AG09309 (cell line): ENCODE measurements at places on chromosomes 3 and 15.

DNA sequence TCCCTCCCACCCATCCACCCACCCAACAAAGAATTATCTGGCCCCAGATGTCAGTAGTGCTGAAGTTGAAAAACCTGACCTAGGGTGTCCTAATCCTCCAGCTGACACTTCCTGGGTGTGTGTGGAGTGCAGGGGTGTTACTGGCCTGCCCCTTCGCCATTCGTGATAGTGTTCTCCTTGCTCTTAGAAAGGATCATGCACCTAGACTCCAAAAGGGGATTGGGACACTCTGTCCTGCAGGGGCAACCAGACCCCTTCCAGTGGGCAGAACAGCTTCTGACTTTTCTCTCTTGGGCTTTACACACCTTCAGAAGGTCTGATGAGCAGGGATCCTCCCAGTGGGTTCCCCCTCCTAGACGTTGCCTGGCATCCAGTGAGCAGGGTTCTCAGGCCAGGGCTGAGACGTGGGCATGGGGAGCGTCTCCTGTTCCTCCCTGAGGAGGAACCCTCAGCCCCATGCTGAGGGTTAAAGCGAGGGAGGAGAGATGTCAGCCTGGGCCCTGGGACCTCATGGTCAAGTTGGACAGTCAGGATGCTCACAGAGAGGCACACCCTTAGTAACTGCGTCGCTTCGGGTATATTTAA lies 75.0 kb downstream of the AAGAB start:
- no peak for DNase-seq

- DNase-seq, result no peak
Observed at GRCh38 chr3:128973988-128974564, 19.8 kb downstream of the CFAP92 start.

DNA sequence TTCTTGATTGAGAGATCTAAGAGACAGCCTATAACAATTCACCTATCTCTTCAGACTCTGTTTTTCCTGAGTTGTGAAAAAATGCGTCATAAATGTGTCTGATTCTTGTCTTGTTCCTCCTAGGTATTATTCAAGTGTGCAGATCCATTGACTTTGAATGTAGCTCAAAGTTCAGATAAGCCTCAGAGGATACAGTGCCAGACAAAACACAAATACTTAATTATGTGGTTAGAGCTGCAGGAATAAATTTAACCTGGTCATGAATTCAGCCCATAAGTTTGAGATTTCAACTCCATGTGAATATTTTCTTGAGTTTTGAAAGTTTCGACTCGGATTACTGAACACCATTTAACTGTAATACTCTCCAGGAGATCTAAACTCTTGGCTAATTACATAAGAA lies 174.0 kb downstream of the ECT2 start:
- no peak for DNase-seq

DNA sequence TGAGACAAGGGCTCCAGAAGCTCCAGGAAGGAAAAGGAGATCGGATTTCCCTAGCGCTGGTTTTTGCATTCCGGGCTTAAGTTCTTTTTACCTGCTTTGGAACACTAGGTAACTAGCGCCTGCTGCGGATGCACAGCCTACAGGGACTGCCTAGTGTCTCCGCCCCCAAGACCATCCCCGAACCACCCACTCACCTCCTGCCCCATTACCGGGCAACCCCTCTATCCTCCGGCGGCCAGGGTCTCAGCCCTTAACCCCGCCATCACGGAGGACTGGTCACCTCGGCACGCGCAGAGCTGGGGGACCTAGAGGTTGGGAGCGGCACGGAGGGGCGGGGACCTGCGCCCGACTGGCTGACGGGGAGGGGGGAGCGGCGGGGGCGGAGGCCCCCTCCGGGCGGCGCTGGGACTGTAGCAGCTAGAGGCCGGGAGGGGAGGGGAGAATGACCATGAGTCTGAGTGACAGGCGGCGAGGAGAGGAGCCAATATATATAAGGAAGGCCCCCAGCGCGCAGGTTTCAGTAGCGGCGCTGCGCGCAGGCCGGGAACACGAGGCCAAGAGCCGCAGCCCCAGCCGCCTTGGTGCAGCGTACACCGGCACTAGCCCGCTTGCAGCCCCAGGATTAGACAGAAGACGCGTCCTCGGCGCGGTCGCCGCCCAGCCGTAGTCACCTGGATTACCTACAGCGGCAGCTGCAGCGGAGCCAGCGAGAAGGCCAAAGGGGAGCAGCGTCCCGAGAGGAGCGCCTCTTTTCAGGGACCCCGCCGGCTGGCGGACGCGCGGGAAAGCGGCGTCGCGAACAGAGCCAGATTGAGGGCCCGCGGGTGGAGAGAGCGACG lies at the start of gene DLL4:
Gene DLL4, plus strand, starts transcription at position 520 of the 839 bp plus-strand sequence. CDS start 329 bp downstream, outside the sequence.
- DNase-seq, result no peak

- no peak for DNase-seq
Observed at GRCh38 chr3:30443756-30444673, 162.4 kb upstream of the TGFBR2 start.

DNA sequence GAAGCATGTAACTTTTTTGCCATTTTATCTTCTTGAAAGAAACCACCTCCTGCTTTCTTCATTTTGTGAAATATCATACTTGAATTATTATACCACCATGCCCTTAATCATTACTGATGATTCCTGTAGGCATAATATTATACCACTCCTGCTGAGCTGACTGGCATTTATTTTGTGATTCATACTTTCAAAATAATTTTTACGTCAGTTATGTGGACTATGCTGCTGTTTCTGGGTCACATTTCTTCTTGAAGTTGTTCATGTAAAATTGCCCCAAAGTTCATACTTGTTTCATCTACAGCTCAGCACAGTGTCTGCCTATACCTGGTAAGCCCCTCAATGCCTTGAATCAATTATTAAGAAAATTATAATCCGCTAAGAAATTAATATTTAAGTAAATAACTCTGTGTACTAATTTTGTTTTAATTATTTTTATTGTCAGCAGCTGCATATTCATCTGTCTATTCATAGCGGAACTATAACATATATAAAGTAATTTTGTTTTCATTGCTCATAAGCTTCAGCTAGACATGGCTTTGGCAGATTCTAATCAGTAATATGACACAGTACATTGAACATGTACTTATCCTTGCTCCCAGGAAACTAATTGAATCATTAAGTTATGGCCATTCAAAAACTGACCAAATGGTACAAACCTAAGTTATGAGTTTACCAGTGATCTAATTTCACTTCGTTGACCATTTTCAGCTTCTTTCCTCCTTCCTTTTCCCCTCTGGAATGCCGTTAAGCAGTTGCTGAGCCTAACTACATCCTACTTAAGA lies 160.0 kb downstream of the NAALADL2 start:
- DNase-seq, result no peak
